ENCODE measurements at places on chromosomes 7 and 10.

- DNase-seq, result no peak
Observed at GRCh38 chr7:148686312-148686937, 12.3 kb upstream of the CUL1 start.

GRCh38 chr7:74449809-74450397 lies 3.8 kb upstream of the GTF2IRD1 start:
- peak; percentile 72 for DNase-seq

GRCh38 chr7:30765408-30765807 lies 5.8 kb upstream of the MINDY4 start:
- DNase-seq, result no peak

DNA sequence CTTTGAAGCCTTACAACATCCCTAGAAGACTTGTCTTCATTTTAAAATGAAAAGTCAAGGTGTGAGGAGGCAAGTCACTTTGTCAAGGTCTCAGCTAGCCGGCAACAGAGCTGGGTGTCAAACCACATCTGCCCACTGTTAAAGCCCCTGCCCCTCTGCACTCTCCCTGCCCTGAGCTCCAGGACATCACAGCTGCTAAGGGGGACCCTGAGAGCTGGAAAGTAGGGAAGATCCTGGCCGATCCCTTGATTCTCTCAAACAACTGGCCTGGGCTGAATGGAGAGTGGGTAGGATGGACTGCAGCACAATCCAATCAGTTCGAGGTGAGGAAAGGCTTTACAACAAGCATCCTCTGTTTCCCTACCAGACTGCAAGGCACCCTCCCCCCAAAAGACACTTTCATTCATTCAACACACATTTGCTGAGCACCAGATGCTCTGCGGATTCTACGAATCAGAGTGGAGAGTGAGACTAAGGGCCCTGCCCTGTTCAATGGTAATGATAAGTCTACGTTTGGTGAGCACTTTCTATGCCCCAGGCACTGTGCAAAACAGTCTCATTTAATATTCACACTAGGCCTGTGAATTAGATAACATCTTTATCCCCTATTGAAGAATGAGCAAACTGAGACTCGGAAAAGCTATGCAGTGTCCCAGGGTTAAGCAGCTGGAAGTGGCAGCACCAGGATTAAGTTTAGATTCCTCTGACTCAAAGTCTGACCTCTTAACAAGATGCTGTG lies 148.1 kb downstream of the HERPUD2 start:
- DNase-seq, result no peak

- DNase-seq, result no peak
Observed at GRCh38 chr10:120221873-120222485, 235.0 kb upstream of the PLPP4 start.

DNA sequence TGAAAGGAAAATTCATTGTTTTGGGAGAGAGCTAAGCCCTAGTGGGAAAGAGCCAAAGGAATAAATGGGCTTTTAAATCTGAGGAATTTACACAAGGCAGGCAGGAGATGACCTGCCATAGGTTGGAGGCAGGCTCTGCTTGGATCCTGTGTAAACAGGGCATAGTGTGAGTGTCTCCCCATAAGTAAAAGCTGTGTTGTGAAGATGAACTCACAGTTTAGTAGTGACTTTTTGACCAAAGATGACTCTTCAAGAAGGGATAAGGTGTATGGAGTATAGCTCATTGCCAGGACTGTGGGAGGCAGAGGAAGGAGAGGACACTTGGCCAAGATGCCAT lies 63.2 kb downstream of the KAT6B start:
- DNase-seq, result no peak

DNA sequence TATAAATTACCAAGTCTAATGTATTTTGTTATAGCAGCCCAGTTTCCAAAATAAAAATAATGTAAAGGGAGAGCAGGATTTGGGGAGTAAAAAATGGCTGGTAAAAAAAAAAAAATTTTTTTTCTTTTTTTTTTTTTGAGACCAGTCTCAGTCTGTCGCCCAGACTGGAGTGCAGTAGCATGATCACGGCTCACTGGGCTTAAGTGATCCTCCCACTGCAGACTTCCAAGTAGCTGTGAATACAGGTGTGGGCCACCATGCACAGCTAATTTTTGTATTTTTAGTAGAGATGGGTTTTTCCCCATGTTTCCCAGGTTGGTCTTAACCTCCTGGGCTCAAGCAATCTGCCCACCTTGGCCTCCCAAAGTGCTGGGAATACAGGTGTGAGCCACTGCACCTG lies 4.8 kb upstream of the LSM8 start:
- no peak for DNase-seq

- DNase-seq, result no peak
Observed at GRCh38 chr10:42963312-42963711, 113.6 kb upstream of the RET start.

DNA sequence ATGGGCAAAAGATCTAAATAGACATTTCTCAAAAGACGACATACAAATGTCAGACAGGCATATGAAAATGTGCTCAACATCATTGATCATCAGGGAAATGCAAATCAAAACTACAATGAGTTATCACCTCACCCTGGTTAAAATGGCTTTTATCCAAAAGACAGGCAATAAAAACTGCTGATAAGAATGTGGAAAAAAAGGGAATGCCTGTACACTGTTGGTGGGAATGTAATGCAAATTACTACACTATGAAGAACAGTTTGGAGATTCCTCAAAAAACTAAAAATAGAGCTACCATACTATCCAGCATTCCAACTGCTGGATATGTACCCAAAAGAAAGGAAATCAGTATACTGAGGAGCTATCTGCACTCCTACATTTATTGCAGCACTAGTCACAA lies 18.0 kb downstream of the GSDME start:
- DNase-seq, result no peak

DNA sequence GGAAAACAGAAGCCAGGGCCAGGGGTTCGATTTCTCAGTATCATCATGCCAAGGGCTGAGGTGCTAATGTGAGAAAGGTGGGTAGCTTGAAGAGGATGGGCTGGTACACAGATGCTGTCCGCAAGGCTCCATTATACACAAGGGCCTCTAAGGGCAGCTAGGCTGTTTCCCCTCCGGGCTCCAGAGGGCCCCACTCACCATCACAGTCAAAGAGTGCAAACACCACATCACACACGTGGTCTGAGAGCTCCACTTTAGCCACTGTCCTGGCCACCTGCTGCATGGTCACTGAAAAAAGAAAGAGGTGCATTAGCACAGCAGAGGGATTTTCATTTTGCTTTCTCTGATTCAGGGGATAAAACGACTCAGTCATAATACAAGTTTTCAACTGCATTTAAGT lies 20.9 kb upstream of the DNAJB12 start:
- DNase-seq, result no peak

- DNase-seq, result no peak
Observed at GRCh38 chr10:8543361-8544056, 489.0 kb downstream of the GATA3 start.

GRCh38 chr7:32143301-32143700 lies 73.1 kb upstream of the PDE1C start:
- DNase-seq, result no peak
